ENCODE measurements at places on chromosomes 4 and X. TPM values are rescaled to one million over a fixed set of nuclear protein-coding genes. Genes with fewer than 3 reads are reported as not detected.

DNA sequence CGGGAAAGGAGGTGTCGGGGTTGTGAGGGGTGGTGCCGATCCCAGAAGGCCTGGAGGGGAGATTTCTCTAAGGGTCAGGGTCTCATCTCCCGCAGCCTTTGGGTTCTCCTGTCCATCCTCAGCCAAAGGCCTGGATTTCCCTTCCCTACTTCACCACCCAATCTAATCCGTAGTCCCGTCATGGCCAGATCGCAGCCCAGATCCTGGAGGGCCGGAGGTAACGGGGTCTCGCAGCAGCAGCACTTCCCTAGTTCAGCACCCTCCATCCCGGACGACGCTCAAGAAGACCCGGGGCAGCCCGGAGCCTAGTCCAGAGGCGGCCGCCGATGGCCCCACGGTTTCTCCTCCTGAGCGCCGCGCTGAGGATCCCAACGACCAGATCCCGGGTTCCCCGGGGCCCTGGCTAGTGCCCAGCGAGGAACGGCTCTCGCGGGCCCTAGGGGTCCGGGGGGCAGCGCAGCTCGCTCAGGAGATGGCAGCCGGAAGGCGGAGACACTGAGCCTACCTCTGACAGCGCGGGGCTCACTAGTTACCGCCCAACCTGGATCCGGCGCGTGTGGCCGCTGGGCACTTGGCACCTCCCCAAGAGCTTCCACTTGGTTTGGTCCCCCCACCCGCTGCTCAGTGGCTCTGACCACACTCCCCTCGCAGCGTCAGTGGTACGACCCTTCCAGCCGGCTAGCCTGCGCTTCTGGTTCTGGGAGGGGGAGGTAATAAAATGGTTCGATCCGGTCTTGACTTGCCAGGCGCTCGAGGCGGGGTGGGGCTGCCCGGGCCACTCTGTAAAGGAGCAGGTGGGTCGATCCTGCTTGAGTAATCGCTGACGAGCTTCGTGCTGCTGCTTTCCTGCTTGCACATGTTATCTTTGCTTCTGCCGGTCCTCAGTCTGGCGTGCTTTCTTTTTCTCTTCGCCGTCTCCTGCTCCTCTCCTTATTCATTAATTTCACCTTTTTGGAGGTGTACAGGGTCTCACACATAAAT, 3.6 kb downstream of the MAGIX start:
- DNase-seq, result peak; percentile 30

GRCh38 chr4:132564920-132565319, 584.2 kb upstream of the PCDH10 start:
- no peak for DNase-seq

- no peak for DNase-seq
These were observed at the start of gene DAPP1 for GRCh38 chr4:99816545-99817308. DAPP1 (plus strand) TSS chr4:99816827; CDS start chr4:99816914, 87 bp downstream.

- no peak for DNase-seq
These were observed 33.3 kb downstream of the CLDN22 start for GRCh38 chr4:183286590-183287308.

- no peak for DNase-seq
These were observed 26.5 kb downstream of the TBC1D1 start for GRCh38 chr4:37917388-37917787.

GRCh38 chrX:133849676-133850075, 135.7 kb downstream of the GPC3 start:
- DNase-seq, result no peak

DNA sequence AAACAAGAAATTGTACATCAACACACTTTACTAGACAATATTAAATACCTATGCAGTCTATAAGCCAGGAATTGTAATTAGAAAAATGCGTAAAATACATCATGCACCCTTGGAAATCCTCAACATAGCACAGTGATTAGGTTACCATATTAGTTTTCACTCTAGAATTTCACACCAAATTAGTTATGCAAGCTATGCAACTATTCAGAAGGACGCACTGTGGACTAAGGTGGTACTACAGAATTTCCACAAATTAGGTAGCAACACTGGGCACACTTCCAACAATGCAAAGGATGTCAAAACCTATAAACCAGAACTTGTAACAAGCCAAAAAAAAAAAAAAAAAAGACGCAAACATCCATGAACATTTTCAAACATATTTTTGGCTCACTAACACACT, 71.1 kb upstream of the ZCCHC13 start:
- DNase-seq, result no peak

- DNase-seq, result no peak
These were observed 107.6 kb upstream of the FAM9C start for GRCh38 chrX:13151828-13152517.

- DNase-seq, result no peak
These were observed 14.4 kb upstream of the NMU start for GRCh38 chr4:55650483-55650882.

DNA sequence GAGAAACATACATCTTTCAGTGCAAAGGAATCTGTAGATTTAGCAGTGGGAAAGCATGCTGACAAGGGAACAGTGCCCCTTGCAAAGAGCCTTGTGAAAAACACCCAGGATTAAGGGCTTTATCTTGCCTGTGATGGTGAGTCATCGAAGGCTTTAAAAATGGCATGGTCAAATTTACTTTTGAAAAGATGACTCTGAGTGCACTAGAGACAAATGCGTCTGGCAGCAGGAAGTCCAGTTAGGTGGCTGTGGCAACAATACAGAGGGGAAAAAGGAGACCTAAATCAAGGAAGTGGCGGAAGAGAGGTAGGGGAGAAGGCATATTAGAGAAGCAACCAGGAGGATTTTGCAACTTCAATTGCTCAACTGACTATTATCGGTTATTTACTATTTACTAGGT, 472.6 kb upstream of the CPEB2 start:
- DNase-seq, result no peak

DNA sequence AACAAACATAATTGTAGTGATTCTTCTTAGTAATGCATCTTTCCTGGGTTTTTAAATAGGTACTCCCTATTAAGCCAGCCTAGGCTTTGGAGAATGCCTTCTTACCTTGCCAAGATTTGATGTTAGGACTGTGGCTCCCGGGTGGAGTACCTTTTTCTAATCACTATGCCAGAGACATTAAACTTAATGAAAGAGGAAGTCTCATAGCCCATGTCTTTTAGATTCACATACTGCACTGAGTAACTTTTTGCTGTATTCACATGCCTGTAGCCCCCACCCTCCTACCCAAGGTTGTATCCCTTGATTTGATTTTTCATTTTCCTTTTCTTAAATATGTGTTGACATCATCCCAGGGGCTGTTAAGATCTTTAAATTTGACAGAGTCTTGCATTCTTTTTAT, 104.2 kb upstream of the TLR2 start:
- no peak for DNase-seq

- no peak for DNase-seq
These were observed 271.9 kb upstream of the GATB start for GRCh38 chr4:152032722-152033131.

DNA sequence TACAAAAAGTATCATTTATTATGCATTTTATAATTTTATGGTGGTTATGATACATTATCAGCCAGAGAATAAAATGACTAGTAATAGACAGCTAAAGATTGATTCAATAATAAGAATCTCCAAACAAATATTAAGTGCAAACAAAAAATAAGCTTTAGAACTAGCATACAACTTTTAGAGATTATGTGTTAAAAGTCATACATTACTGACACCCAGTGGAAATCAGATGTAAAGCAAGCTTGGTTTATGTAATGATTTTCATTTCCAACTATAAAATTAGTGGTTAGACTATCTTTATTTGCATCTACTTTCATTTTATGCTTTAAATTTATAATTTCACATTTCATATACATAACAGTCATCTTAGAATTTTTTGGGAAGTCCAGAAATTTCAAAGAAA, 57.7 kb downstream of the IL13RA2 start:
- no peak for DNase-seq

DNA sequence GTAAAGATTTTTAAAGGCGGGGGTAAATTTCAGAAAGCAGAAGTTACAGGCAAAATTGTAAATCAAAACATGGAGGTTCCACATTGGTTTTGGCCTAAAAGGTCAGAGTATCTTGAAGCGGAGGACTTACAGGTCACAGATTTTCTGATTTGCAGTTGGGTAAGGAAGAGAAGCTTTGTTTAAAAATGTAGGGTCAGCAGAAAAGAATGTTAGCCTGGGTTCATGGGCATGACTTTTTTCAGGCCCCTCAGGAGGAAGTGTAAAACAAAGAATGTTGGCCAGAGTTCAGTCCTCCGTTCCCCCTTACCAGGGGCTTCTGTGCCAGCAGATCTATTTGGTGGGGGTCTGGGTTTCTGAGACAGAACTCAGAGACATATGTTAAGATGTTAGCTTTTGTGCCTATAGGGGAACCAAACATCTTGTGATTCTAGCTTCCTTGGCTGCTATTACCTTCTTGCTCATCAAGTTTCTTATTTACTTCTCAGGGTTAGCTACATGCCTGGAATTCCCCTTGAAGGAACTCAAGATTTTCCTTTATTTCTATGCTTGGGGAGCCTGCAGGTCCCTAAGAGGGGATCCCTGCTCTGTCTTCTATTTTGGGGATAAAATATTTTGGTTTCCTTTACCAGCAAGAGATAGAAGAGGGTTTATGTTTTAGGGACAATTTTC, 160.3 kb downstream of the ANK2 start:
- DNase-seq, result no peak

Gene NSUN7
- 4.7 TPM for total RNA-seq

Gene BANK1
- 0.44 TPM for total RNA-seq

Gene TRIM2
- total RNA-seq, result 105 TPM

Gene NKX3-2
- 4.0 TPM for total RNA-seq

Gene HMGB2
- total RNA-seq, result 281 TPM

Gene HS6ST2
- 14.2 TPM for total RNA-seq

Gene EPHA5
- 0.07 TPM for total RNA-seq

Gene CTAG1A
- not detected for total RNA-seq

Gene HMGB3
- total RNA-seq, result 277 TPM

Gene NAA11
- not detected for total RNA-seq

Gene CXCL10
- total RNA-seq, result not detected
